ENCODE measurements at places on chromosomes 3 and 15.
A peak's percentile ranks its signal among the peaks of the same experiment; 100 is the strongest.

DNA sequence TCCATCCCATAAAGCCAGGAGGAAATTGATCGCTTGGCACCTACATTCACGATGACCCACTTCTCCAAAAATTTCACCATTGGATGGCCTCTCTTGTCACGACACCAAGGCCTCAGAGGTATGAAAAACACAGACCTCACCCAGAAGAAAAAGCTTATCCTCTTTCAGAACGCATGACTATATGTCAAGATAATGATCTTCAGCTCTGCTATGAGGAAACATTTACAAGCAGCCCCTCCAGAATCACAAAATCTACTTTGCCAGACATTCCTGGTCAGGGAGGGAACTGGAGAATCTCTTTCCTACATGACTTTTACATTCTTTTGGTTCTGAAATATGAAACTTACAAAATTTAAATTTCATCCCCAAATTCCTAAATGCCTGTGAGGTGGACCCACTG is 122.7 kb downstream of the WNT5A start:
- DNase-seq = no peak

DNA sequence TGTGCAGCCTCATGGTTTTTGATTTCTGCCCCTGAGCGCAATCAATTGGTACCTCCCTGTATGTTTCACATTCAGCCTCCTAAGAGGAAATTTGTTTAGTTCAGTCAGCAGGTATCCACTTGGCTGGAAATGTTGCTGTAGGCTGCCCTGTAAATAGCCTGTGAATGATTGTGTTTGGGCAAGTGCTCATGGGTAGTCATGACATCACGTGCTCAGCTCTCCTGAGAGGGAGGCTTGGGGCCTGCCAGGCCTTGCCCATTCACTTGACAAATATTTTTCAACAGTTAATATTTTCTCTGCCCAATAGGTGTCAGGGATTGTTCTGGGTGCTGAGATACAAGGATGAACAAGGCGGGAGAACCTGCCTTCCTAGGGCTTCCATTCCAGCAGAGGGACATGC is 13.3 kb downstream of the HRH1 start:
- DNase-seq = no peak

DNA sequence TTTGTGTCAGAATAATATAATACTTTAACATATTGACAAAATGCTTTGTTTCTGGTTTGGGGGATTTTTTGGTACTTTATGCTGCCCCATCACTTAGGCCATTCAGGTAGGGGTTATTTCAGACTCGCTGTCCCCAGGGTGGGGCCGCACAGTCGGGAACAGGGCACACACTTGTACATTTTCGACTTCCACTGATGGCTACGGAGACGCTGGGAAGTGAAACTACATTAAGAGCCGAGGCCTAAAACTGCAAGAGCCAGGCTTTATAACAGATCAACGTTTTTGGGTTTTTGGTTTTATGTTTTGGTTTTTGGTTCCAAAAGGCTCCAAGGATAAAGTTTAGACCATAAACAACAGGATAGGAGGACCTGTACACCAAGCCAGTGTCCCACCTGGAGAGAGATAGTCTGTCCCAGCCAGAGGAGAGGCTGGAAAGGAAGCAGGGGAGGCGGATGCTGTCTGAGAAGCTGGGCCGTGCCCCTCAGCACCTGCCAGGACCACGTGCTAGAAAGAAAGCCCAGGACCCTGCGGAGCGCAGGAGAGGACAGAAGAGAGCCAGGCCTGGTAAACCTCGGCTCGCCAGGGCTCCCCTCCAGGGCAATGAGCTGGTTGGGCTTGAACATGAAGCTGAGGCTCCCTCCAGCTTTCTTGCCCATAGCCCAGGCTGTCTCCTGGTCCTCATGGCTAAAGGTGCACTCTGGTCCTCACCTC is 111.7 kb downstream of the CHSY1 start:
- peak; percentile 74 for DNase-seq

DNA sequence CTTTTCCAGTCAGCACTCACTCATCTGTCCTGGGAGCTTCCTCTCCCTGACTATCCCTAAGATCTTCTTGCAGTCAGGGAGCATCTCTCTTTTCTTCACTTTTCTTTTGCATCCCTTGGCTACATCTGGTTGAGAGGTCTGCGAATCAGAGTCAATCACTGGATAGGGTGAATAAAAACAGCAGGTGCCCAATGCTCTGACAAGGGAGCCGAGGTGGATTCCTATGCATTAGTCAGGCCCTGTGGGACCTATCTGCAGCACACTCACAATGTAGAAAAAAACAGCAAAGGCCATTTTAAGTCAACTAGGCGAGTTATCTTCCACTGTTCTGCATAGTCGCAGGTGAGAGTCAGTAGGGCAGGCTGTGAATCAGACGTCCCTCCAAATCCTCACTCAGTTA is 35.5 kb downstream of the DZIP1L start:
- DNase-seq = no peak
